Activated CD8-positive, alpha-beta memory T cell treated with anti-CD3 and anti-CD28 coated beads, Interleukin-2, amount 50 U/mL, for 4 hours (primary cell): ENCODE measurements at places on chromosomes 16 and 17.

DNA sequence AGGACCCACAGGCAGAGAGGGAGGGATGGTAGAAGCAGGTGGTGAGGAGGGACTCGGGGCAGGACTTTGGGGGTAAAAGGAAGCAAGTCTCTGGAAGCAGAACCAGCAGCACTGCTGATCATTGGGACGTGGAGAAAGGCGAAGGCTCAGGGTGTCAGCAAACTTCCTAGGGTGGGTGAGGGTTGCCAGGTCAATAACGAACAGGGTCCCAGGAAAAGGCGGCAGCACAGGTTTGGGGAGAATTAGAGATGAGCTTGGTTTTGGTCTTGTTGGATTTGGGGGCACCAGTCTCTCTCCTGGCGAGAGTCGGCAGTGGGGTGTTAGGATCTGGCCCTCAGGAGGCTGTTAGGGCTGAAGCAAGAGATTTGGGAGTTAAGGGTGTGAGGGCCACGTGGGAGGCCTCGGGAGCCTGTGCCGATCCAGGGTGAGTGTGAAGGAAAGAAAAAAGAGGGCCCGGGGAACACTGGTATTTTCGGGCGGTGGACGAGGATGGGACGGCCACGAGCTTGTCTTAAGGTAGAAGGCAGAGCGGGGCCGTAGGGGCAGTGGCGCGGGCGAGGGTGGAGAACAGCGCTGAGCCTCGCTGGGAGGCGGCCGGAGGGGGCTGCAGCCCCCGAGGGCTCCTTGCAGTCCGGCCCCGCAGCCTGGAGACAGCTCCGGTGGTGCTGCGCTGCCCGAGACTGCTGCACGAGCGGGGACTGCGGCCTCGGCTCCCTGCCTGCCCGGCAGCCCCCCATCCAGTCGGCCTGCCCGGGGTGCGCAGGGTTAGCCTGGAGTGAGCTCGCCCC is 765 bp upstream of the ADORA2B start:
- DNase-seq: no peak

DNA sequence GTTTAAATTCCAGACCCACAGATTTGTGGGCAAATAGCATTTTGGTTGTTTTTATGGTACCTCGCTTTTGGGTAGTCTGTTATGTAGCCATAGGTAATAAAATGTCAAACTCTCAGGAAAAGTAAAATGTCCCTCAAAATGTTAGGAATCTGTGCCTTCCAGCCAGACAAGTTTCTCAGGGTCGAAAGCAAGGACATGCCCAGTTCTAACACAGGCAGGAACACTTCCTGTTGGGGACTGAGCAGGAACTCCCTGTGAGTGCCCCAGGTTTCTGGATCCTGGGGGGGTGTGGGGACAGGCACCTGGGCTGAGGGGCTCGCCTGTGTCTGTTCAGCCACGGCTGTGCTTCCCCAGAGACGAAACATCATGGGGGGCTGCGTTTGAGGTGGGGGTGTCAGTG is 62.3 kb downstream of the GNA13 start:
- no peak for DNase-seq

GRCh38 chr17:43018008-43018853 is 4.0 kb downstream of the VAT1 start:
- no peak for DNase-seq

GRCh38 chr17:39808409-39808997 is 55.6 kb downstream of the IKZF3 start:
- no peak for DNase-seq

GRCh38 chr16:85878875-85879274 is 20.1 kb upstream of the IRF8 start:
- DNase-seq: no peak

DNA sequence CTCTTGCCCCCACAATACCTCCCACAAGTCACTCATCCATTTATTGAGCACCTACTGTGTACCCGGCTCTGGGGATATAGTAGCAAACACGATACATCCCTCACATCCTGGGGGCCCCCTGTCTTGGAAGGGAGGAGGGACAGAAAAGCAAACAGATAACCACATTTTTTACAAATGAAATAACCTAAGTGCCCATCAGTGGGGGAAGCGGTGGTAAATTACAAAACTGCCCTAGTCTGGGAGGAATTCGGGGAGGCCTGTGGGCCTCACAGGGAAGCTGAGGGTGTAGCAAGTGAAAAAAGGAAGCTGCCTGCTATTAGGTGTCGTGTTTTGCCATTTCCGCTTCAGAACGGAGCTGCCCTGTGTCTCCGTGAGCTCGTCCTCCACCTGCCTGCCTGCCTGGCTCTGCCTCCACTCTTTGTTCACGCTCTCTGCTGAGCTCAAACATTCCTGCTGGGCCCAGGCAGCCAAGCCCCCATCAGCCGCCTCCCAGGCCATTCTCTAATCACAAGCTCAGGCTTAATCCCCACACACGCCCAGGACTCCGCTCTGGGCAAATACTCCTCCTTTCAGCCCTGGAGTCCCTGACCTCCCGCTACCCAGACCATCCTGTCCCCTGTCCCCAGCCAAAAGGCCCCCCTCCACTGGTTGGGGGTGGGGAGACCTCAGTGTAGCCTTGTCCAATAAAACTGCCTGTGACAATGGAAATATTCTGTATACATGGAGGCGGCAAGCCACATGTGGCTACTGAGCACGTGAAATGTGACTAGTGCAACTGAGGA is 10.2 kb upstream of the SEC14L5 start:
- no peak for DNase-seq

DNA sequence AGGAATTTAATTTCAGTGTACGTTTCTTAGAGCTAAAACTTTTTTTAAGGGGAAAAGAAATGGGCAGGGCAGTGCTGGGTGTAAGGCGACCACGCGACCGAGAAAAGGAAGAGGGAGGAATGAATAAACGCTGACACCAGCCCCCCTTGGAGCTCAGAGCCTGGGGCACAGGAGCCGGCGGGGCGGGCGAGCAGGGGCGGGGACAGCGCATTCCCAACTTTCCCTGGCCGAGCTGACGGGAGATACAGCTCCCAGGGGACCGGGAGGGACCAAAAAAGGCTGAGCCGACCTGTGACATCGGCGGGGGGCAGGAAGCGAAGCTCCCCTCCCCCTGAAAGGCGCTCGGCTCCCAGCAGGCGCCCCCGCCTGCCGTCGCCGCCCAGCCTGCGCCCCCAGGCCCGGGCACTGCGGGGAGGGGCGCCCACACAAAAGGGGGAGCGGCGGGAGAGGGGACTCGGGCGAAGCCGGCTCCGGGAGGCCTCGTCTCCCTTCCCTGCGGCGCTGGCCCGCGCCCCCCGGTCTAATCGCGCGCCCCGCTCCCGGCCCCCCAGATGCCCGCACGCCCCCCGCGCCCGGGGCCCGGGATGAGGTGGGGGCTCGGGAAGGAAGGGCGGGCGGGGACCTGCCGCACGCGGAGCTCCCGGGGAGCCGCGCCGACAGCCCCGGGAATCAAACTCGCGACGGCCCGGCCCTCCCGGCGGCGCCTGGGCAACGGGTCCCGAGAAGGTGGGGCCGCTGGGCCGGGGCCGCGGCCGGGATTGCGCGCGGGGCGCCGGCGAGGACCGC is 622 bp downstream of the CUEDC1 start:
- no peak for DNase-seq
